ENCODE measurements at places on chromosomes 5 and 9. TPM values are rescaled to one million over a fixed set of nuclear protein-coding genes. Genes with fewer than 3 reads are reported as not detected.

GRCh38 chr9:27344776-27345175 is 47.8 kb upstream of the EQTN start:
- no peak for DNase-seq

DNA sequence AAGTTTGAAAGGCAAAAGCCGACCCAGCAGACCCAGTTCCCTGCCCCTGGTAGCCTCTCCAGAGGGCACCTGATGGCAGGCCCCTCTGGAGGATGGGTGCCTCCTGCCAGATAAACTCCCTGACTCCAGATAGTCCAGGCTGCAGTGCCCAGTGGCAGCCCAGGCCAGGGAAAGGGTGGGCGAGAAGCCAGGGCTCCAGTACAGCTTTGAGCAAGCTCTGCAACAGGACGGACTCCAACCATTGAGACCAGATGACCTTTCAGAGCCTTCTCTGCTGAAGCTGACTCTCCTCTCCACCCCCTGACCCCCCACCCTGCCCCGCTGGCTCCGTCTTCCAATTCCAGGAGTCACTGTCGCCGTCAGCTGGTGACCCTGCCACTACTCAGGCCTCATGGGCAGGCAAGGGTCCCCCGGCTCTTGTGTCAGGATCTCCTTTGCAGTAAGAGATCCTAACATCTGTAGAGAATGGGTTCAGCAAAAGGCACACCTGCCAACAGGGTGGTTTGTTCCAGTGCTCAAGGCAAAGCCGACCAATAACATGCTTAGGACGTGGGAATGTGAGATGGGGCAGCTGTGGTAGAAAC is 15.5 kb upstream of the FCN1 start:
- DNase-seq = no peak

The MYMK gene
- 1.4 TPM for total RNA-seq

The GPR107 gene
- total RNA-seq = 36.1 TPM

DNA sequence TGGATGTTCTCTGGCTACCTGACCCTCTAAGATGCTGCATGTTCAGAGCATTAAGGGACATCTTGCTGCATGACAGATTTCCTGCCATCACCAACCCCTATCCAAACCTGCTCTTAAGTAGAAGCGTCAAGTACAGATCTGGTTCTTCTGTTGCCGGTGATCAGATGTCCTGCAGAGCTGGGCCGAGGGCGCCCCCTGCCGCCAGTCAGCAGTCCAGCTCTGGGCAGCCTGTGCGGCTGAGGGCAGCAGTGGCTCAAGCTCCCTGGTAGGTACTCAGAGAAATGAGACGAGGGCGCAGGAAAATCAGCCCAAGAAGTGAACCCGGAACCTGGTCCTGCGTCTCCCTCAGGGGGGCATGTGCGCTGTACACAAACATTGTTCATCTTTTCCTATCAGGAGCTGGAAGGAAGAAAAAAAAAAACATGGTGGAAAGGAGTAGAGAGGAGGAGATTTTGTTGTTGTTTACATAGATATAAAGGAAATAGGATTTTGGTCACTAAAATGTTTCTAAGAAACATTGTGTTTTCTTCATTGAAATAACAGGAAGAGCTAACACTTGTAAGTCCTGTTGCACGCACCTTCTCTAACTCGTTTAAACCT is 95.8 kb downstream of the CFAP90 start:
- DNase-seq = no peak

DNA sequence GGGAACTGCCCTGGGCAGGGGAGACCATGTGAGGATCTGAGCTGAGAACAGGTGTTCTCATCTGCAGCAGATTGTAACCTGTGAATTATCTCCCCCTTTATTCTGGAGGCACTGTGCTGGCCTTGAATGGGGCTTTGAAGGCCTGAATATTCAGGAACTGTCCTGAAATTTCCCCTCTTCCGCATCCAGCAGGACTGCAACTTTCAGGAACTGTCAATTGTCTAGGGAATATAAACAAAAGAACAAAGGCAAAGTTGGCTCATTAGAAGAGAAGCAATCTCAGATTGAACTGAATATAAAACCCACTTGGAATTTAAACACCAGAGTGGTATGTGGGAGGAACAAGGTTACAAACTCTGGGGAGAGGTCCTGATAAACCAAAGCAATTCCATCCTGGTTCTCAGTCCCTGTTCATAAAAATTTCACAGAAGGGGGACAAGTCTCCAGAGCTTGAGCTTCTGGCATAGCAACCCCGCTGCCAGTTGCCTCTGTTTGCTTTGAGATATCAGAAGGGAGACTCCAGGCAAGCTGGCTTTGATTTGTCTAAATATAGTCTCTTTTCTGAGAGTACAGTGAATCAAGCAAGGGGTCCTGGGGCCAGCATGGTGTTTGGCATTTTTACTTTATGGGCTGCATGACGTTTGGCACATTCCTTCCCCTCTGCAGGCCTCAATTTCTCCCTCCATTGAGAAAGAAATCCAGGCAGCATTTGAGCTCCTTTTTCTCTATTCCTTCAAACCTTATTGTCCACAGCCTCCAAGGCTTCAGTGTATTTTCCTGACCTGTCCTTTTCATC is 47.5 kb downstream of the ADRB2 start:
- DNase-seq = no peak

DNA sequence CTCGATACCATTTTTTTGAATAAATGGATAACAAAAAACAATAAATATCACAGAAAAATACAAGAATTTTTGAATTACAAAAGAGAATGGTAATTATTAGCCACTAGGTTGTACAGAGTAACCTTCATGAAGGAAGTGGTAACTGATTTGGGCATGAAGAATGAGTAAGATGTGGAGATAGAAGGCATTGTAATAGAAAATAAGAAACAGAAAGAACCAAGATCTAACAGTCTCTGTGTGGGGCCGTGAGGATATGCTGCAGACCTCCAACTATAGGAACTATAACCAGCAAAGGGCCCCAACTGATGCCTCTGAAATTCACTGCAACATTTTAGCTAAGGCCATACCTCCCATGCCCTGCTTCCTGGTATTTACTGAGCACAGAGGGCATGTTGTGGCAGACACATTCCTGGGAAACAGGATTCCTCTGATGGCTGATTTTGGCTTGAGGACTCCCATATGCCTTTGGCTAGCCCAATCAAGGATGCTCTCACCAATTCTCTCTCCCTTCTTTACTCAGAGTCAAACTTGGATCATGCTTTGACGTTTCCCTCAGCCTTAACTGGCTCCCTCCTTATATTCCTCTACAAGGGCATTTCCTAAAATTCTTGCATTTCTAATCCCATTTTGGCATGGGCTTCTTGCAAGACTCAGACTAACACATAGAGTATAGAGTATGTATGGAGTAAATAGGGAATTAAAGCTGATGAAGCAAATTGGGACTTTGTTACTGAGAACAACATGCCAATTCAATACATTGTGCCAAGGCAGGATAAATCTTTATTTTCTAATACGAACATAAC is 208.9 kb downstream of the PDE4D start:
- no peak for DNase-seq

GRCh38 chr5:79133657-79134451 is 22.2 kb downstream of the BHMT start:
- DNase-seq = peak; percentile 60

GRCh38 chr5:119537704-119538103 is 85.4 kb downstream of the HSD17B4 start:
- DNase-seq = no peak

The GRXCR2 gene
- total RNA-seq = not detected
